NCI-H446 treated with DMSO at 0.1 percent for 48 hours (cell line): ENCODE measurements at places on chromosomes 2 and 18.
A peak's percentile ranks its signal among the peaks of the same experiment; 100 is the strongest.

GRCh38 chr2:72755647-72756423 is 70.0 kb downstream of the EXOC6B start:
- DNase-seq, result peak; percentile 15

- no peak for DNase-seq
Observed at GRCh38 chr18:13502585-13502984, 223.8 kb downstream of the FAM210A start.

DNA sequence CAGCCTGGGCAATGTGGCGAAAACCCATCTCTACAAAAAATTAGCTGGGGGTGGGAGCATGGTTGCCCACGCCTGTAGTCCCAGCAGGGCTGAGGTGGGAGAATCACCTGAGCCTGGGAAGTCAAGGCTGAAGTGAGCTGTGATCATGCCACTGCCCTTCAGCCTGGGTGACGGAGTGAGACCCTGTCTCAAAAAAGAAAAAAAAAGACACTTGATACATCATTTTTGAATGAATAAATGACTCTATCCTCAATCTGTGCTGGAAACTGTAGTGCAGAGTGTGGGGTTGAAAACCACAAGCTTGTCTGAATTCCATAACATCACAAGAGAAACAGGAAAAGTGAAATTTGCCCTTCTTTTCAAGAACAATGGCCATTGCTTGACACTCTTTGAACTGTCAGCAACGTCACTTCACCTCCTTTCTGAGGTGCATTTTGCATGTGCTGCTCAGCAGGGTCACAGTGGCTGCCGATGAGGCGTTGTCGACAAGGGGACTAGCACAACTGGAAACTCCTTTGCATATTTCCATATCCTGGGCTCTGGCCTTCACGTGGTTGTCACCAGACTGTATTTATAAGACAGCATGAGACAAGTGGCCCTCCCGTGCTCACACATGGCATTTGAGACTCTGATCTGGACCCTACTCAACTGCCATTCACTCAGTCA is 54.2 kb downstream of the DDX1 start:
- no peak for DNase-seq

DNA sequence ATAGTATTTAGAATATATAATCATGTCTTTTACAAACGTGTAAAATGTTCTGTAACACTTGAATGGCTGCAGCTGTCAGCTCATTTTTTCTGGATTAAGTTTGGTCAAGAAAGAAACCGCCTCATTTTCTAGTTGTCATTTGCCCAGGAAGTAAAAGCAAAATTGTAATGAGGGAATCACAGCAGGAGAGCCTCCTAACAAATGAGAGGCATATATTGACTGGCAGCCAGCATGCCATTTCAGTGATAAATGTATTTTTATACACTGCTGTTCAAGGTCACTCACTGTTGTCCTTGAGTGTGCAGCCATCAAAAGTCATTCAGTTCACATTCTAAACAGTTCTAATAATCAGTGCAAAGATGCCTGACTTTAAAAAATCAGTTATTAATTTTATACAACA is 144.3 kb upstream of the BOD1L2 start:
- peak; percentile 89 for DNase-seq

DNA sequence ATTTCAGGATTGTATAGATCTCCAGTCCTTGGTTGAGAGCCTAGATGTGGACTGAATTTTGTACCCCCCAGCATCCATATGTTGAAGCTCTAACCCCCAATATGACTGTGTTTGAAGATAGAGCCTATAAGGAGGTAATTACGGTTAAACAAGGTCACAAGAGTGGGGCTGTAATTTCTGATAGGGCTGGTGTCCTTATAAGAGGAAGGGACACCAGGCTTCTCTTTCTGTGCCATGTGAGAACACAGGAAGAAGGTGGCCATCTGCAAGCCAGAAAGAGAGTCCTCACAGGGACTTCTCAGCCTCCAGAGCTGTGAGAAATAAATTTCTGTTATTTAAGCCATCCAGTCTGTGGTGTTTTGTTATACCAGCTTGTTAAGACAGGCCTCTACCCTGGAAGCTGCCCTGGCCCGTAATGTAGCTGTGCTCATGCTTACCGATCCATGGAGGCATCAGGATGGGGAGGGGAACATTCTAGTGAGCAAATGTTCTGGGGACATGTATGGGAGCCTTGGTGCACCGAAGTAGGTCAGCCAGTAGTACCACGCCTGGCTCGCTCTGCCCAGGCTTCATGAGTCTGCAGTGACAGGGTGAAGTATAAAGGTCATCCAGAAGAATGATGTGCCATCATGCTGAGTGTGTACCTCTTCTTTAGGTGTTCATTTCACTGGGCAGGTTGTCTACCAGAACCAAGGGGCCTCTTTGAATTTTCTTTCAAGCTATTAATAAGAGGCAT is 16.1 kb downstream of the RASGRP3 start:
- DNase-seq, result no peak
